ENCODE measurements at places on chromosomes 1 and 21. TPM values are rescaled to one million over a fixed set of nuclear protein-coding genes. Genes with fewer than 3 reads are reported as not detected.

DIO1 gene
- not detected for total RNA-seq

TNFRSF8 gene
- total RNA-seq = 0.29 TPM

FCRLB gene
- total RNA-seq = 3.8 TPM

FRRS1 gene
- 7.2 TPM for total RNA-seq

C1orf53 gene
- 2.4 TPM for total RNA-seq

TMEM240 gene
- 2.7 TPM for total RNA-seq
